ENCODE measurements at places on chromosomes 13 and 19.

GRCh38 chr19:56071151-56071550, 49.9 kb downstream of the ZNF787 start:
- no peak for DNase-seq

- DNase-seq = no peak
Measured at GRCh38 chr19:13929340-13929739, 8.9 kb downstream of the PODNL1 start.

DNA sequence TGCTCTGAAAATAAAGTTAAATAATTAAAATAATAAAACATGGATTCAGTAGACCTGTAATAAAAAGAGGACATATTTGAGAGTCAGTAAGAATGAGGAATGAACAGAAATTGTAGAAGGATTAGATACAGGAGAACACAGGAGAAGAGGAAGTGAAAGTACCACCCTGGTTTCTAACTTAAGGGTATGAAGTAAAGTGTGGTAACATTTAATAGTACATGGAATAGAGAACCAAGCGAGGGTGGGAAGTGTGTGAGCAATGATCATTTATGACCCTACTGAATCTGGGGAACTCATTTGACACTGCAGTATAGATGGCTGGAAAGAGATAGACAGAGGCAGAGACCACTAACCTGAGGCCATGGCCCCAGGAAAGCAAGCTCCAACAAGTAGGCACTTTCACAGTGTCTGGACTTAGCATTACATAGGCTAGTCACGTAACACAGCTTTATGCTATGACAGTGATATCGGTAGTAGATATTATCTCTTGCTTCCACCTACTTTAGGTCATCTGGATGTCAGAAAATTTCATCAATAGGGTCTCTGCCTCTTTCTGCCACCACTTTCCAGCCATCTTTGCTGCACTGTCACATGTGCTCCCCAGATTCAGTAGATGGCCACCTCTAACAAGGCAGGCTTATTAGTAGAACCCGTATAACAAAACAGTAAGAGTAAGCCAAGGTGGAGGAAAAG, 633.9 kb upstream of the MIR17HG start:
- DNase-seq = no peak

DNA sequence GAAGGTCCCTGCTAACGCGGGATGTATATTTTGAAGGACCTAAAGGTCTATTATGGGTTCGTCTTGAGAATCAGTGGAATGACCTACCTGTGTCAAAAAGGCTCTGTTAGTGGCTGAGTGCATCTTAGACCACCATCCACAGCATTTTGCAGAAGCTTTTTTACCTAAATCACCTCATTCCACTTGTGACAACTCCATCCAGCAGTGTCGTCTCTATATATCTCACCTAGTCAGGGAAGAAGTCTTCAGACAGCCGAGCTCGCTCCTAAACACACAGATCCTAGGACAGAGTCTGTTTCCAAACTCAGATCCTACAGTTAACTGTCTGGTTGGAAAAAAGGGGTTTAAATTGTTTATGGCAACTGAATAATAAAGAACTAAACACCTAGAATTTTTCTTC, 33.7 kb downstream of the COL4A1 start:
- no peak for DNase-seq

GRCh38 chr13:33711436-33711835, 106.5 kb upstream of the RFC3 start:
- DNase-seq = no peak

DNA sequence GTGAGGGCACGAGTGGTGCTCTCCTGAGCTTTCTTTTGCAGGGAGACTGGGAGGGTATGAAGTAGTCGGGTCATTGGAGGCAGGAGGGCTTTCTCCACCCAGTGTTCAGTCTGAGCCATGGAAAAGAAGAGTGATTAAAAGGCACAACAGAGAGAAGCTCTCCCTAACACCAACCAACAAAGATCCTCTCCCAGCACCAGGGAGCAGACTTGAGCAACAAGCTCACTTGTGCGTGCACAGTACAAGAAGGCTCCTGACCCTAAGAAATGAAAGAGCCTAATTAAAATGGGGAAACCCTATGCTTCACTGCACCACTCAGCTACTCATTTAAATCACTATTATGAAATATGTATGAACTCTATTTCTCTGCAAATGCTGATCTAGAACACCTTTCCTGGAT, 276.3 kb upstream of the SOX21 start:
- no peak for DNase-seq

- no peak for DNase-seq
Measured at GRCh38 chr13:111115965-111116521, 933 bp downstream of the ARHGEF7 start.

DNA sequence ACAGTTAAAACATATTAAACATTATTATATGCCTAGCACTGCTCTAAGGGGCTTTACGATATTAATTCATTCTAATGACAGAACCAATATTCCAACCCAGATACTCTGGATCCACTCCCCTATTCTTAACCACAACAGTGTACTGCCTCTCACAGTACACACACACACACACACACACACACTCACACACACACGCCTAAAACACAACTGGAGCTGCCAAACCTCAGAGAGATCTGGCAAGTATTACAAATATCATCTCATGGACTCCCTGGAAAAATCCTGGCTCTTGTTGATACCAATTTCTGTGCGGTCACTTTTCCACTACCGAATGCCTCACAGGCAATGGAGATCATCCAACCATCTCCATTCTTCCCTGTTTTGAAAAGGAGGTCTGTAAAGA, 1.3 kb downstream of the ZNF780A start:
- DNase-seq = no peak

- DNase-seq = no peak
Measured at GRCh38 chr19:14817052-14817451, 17.9 kb downstream of the OR7A5 start.

GRCh38 chr19:16623576-16623975, 4.4 kb downstream of the MED26 start:
- DNase-seq = no peak

DNA sequence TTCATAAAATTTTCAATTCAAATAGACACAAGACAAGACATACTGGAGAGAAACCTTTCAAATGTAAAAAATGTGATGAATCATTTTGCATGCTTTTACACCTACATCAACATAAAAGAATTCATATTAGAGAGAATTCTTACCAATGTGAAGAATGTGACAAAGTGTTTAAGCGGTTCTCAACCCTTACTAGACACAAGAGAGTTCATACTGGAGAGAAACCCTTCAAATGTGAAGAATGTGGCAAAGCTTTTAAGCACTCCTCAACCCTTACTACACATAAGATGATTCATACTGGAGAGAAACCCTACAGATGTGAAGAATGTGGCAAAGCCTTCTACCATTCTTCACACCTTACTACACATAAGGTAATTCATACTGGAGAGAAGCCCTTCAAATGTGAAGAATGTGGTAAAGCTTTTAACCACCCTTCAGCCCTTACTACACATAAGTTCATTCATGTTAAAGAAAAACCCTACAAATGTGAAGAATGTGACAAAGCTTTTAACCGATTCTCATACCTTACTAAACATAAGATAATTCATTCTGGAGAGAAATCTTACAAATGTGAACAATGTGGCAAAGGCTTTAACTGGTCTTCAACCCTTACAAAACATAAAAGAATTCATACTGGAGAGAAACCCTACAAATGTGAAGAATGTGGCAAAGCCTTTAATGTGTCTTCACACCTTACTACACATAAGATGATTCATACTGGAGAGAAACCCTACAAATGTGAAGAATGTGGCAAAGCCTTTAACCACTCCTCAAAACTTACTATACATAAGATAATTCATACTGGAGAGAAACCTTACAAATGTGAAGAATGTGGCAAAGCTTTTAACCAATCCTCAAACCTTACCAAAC, 24.6 kb upstream of the ZNF431 start:
- no peak for DNase-seq

- no peak for DNase-seq
Measured at GRCh38 chr13:95327190-95327589, 25.9 kb upstream of the ABCC4 start.

- no peak for DNase-seq
Measured at GRCh38 chr13:49711218-49711863, 20.1 kb upstream of the EBPL start.

DNA sequence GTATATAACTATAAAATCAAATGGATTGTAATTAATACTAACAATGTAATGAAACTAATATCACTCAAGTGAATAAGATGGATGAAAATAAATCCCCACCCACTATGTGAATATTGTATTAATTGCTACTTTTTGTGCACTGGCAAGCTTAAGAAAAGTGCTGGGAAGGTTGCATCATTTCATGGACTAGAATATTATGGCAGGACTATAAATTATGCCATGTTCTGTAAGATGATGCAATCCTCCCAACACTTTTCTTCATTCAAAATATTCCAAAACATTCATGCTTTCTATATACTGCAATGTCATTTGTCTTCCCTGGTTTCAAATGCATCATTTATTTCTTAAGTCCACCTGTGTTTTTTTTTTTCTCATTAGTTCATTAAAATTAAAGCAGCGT, 457.6 kb upstream of the GPC6 start:
- DNase-seq = no peak

- no peak for DNase-seq
Measured at GRCh38 chr19:18995804-18996241, 37.5 kb downstream of the SUGP2 start.

GRCh38 chr13:109704771-109705635, 81.4 kb downstream of the IRS2 start:
- DNase-seq = no peak

- DNase-seq = no peak
Measured at GRCh38 chr19:13824703-13825102, 29.5 kb downstream of the ZSWIM4 start.

DNA sequence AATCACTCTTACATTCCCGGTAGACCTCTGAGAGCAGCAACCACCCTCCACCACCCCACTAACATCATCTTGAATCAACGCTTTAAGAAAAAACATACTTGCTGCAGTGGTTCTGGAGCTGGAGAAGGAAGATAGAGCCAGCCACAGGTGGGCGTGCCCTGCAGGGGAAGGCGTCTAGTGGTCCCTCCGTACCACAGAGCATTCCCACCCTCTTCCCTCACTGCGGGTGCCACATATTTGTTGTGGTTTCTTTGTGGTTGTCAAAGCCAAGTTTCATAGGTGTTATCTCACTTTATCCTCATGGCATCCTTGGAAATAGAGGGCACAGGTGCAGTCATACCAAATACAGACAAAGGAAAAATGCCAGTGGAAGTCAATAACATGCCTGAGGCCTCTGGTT, 22.2 kb downstream of the COL4A2 start:
- no peak for DNase-seq

DNA sequence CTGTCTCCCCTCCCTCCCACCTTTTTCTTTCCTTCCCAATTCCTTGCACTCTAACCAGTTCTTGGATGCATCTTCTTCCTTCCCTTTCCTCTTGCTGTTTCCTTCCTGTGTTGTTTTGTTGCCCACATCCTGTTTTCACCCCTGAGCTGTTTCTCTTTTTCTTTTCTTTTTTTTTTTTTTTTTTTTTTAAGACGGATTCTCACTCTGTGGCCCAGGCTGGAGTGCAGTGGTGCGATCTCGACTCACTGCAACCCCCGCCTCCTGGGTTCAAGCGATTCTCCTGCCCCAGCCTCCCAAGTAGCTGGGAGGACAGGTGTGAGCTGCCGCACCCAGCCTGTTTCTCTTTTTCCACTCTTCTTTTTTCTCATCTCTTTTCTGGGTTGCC, 6.9 kb downstream of the MYADM start:
- DNase-seq = no peak

DNA sequence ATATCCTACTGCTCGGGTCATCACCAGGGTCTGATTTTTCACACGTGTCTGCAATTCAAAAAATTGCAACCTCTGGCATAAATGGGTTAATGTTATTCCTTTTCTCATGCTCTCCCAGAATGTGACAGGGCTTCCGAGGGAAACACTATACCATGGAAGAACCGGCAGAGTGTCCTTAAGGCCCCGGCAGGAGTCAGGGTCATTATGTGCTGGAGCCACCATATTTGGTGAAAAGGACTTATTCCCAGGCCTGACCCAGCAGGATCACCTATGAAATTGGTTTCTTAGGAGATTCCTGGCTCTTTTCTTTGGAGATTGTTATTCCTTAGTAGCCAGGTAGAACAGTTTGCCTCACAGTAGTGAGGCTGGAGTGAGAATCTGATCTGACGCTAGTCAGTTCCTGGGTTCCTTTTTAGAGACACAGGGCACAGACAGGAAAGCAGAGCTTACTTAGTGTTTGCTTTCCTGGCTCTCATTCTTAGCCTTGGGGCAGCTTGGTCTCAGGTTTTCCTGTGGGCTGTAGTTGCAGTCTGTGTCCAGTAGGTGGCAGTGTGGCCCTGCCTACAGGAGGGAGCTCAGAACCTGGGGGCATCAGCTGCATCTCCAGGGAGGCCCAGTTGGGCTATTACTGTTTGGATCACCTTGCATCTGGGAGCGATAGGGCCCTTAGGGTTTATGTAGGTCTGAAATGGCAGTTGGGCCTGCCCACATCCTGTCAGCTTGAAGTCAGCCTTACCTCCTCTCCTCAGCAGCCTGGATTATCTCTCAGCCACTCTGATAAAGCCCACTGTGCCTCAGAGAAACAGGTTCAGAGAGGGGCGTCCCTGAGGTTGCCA, 12.4 kb downstream of the SNRNP70 start:
- DNase-seq = peak; percentile 52

GRCh38 chr19:9018163-9018875, 8.1 kb upstream of the MUC16 start:
- DNase-seq = no peak

GRCh38 chr13:99542788-99543406, 41.6 kb downstream of the TM9SF2 start:
- DNase-seq = peak; percentile 4

DNA sequence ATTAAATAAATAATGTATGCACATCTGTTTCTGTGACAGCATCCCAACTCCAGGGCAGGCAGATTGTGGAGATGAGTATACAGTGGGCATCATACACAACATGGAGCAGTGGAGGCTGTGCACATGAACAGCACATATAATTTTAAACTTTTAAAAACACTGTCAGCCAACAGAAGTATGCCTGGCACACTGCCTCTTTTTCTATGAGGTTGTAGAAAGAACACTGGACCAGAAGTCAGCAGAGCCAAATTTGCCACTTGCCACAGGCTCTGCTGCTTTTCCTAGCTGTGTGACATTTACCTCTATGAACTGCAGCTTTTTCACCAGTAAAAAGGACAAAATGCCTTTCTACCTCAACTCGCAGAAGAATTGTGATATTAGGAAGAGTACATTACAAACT, 118.7 kb downstream of the FRY start:
- no peak for DNase-seq

DNA sequence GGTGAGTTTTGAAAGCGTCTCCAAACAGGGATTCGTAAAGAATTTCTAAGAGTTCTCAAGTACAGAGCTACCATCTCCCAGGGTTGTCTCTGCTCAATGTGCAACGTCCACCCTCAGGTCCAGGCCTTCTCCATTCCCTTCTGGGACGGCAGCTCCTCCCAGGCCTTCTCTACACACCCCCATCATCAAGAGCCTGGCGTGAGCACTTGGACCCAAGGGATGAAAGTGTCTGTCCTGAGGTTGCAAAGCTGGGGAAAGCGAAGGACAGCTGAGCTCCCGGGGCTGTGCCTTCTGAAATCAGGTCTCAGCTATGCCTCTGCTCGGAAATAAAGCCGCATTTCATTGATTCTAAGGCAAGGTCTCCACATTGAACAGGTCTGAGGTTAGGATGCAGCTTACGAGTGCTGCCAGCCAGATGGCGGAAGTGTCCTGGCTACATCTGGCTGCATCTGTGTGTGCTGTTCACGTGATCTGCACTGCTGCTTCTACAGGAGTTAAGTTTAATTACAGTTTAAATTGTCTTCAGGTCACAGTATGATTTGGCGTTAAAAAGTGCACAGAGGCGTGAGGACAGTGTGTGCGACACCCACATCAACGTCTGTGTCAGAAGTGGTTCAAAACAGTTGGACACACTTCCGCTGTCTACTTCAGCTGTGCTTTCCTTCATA, 27.0 kb upstream of the MIER2 start:
- DNase-seq = no peak

- DNase-seq = no peak
Measured at GRCh38 chr13:30687601-30688000, 47.7 kb upstream of the ALOX5AP start.
